ENCODE measurements at places on chromosomes 7 and 10. TPM values are rescaled to one million over a fixed set of nuclear protein-coding genes. Genes with fewer than 3 reads are reported as not detected.
A peak's percentile ranks its signal among the peaks of the same experiment; 100 is the strongest.

The UNCX gene
- total RNA-seq: not detected

- DNase-seq: no peak
Measured at GRCh38 chr10:78991187-78991586, 77.6 kb upstream of the ZMIZ1 start.

DNA sequence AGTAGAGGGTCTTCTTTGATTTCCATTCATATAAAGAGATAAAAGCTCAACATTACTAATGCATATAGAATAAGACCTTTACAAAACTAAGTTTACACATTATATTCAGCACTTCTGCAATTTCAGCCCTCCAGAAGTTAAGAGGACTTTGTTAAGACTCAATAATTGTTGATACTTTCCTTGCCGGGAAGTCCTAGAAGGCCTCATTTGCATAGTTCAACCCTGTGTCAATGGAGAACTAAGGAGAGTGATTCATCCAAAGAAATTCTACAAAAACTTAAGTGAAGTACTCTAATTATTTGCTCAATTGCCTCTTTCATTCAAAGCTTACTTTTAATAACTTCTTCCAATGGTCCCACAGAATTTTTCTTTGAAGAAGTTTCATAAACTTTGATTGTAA is 1060.3 kb upstream of the CELF2 start:
- DNase-seq: no peak

DNA sequence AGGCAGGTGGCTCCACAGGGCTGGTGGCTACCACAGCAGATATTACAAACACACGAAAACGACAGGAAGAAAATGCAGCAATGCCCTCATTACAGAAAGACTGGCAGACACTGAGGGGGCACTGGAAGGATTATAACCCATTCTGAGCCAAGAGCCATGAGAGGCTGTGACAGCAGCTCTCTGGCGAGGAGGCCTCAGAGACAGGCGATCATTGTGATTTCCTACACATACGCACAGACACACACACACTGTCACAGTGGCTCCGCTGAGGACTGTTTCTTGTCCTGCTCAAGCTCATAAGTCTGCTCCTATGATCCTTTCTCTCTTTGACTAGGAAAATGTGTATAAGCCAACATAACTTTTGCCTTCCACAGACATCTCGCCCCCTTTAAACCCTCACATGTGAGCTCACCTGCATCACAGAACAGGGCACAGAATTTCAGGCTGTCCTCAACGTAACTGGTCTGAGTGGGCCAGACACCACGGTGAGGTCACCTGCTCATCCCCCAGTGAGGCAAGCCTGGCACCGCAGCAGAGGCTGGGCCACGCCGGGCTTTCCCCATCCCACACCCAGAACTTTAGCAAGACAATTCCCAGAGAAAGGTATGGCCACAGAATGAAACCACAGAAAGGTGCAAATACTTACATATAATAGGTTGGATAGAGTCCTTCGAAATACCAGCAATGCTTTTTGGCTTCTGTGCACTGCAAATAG is 51.7 kb downstream of the VOPP1 start:
- no peak for DNase-seq

DNA sequence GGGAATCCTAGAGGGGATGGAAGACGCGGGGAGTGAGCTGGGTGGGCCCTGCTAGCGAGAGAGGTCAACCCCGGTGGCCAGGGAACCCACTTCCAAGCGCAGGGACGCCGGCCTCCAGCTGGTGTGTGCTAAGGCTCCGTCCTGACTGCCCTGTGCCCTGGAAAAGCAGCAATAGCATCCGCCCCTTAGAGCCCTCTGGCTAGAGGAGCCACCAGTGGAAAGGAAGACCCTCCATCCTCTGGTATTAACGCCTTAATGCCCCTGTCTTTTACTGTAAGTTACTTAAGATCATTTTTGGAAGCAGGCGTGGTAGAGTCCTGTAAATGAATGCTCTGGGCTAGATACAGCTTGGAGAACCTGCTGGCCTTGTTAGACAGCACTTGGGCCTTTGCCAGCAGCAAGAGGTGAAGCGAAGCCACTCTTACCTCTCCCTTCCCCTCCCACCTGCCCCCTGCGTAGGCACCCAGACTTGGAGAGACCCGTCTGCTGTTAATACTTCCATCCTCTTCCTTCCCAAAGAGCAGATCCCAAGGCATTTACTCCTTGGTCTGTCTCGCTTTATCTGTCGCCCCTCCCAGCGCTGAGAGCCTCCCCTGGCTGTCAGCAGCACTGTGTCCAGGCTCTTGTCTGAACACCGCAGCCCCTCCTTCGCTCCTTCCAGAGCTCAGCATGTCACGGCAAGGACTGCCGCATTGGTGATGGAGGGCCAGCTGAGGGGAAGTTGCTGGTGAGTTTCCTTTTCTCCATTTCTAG is 4.6 kb downstream of the REPIN1 start:
- DNase-seq: peak; percentile 77
